CD4-positive, alpha-beta T cell treated with Interferon alpha-2 for 1 hour (primary cell): ENCODE measurements at places on chromosomes 6 and 20.

- DNase-seq = no peak
These were observed 246.9 kb upstream of the RREB1 start for GRCh38 chr6:6860863-6861262.

GRCh38 chr20:37131486-37131885 lies 35.7 kb upstream of the RBL1 start:
- DNase-seq = no peak

GRCh38 chr6:47571488-47571887 lies 93.9 kb downstream of the CD2AP start:
- no peak for DNase-seq

GRCh38 chr20:10645205-10645570 lies 28.6 kb downstream of the JAG1 start:
- no peak for DNase-seq

DNA sequence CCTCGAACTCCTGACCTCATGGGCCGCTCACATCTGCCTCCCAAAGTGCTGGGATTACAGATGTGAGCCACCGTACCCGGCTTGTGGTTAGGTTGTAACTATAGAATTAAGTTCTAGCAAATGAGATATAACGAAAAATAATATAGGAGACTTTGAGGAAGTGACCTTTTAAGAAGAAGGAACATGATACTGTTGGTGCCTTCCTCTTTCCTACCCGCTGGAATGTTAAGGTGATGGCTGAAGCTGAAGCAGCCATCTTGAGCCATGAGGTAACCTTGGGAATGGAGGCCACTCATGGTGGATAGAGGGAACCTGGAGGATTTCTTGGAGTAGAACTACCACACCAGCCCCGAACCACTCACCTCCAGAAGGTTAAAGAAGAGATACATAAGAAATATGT lies 48.1 kb upstream of the MDGA1 start:
- DNase-seq = no peak

DNA sequence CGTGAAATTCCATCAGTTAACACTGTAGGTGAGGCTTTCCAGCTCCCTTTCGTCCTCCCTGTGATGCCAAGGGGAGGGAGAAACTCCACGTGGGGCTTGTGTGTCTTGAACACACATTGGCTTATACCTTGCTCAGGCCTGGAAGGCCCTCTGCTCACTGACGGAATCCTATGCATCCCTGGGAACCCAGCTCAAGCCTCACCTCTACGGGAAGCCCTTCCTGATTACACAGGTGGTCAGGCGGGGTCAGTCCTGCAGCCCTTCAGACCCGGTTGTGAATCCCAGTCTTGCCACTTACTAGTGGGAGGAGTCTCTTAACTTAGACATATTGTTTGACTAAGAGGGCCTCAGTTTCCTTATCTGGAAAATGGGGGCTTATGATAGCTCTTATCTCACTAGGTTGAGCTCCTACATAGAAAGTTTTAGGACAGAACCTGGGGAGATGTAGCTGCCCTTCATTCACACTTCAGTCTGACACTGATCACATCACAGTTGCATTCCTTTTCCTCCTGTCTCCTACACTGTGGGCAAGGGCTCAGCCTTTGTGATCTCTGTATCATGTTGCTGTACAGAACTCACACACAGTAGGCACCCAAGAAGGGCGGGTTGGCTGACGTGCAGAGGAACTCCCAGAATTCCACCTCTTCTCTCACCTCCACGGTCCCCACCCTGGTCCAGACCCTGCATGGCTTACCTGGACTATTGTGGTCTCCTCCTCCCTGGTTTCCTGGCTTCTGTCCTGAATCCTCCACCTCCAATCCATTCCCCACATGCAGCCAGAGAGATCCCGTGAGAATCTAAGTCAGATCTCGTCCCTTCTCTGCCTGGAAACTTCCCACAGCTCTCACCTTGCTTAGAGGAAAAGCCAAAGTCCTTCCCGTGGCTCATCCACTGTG lies 129.6 kb downstream of the CEBPB start:
- no peak for DNase-seq

DNA sequence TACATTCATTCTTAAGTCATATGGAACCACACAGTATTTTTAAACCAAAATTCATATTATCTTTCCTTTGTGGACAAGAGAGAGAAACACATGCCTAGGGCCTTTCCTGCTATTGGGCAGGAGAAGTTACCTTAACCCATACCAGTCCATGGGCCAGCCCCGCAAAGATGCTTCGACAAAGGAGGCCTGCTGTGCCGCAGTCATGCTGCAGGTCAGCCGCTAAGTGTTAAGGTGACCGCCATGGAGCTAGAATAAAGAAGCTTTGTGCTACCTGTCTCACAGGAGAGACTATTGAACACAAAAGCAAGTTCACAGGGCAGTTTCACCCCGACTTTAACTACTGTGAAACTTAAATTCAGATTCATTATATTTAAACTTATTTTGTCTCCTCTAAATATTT lies 62.3 kb upstream of the TMEM181 start:
- no peak for DNase-seq

DNA sequence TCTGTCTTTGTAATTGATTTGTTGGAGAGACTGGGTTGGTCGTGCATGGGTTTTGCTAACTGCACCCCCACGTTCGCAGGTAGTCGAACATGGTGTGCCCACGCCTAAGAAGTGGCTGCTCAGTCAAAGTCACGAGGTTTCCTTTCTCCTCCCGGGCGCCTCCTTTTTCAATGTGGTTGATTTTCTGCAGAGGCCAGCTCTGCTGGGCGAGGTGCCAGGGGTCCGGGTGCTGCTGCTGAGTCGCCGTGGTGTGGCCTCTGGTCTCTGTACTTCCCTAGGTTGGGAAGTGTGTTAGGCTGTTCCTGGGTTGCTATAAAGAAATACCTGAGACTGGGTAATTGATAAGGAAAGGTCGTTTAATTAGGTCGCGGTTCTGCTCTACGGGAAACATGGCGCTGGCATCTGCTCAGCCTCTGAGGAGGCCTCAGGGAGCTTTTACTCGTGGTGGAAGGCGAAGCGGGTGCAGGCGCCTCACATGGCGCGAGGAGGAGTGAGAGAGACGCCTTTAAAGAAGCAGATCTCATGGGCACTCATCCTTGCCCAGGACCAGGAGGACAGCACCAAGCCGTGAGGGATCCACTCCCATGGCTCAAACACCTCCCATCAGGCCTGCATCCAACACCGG lies 14.1 kb downstream of the OSBPL2 start:
- no peak for DNase-seq

DNA sequence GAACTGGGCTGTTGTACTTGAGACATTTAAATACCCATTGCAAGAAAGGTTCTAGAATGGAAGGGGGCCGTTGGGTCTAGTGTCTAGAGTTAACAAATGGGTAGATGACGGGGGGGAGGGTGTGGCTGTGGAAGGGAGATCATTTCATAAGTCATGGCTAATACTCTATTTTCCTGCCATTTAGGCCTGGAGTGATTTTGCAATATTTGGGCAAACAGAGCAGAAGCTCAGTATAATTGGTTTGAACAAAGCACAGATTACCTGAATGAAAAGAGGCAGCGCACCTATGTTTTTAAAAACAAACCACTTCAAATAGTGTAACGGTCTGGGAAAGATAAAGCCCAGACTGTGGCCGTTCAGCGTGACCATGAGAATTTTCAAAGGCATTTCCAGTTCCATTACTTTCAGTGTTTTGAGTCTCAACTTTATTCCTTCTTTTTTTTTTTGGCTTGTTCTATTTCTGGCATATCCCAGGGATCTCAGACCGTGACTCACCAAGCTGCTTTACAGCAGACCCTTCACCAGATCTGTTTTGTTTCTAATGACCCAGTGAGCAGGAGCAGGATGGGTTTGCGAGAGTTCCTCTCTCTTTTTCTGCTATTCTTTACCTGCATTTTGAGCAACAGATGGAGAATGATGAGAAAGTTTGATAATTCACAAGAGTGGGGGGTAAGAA lies 73.7 kb downstream of the LYRM2 start:
- no peak for DNase-seq

GRCh38 chr6:120279466-120280167 lies 930.1 kb upstream of the MAN1A1 start:
- no peak for DNase-seq

DNA sequence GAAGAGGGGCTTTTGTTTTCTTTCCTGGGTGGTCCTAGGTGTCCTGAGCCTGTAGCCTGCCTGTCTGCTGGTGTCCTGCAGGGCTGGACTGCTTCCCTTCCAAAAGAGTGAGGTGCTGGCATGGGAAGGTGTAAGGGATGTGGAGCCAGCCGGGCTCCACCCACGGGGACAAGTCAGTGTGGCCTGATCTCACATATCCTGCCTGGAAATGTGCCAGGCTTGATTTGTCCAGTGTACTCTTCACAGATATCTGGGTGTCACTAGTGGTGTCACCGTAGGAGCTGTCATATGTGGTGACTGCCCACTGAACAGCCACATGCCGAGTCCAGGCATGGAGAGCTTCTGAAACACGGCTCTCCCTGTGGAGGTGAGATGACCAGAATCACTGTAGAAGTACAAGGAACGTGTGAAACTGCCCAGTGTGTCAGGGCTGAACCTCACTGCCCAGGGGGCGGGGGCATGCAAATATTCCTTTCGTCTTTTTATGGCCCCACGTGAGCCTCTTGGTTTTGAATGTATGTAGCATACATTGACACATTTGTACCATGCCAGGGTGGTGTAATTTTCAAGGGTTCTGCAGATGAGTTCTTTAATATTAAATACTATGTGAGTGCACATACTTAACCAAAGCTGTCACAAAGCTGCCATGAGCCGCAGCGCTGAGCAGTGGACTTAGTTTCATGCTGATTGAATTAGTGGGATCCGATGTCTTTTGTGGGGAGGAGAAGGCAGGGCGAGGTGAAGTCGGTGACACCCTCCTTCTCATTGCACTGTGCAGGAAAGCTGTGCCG lies 55.8 kb downstream of the CDH4 start:
- DNase-seq = no peak

DNA sequence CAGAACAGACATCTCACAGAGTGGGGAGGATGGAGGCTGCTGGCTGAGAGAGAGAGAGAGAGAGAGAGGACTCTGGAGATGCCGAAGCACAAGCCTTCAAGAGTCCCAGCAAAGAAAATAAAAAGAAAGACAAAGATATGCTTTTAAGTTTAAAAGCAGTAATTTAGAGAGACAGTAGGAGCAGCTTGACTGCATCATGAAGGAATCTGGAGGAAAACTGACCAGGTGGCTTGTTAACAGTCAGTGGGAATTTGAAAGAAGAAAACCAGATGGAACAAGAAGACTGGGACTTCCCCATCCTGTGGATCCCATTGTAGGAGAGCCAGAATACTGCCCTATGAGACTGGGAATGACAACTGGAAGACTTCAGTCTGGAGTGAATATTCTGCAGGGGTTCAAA lies 46.3 kb upstream of the PLN start:
- DNase-seq = no peak

DNA sequence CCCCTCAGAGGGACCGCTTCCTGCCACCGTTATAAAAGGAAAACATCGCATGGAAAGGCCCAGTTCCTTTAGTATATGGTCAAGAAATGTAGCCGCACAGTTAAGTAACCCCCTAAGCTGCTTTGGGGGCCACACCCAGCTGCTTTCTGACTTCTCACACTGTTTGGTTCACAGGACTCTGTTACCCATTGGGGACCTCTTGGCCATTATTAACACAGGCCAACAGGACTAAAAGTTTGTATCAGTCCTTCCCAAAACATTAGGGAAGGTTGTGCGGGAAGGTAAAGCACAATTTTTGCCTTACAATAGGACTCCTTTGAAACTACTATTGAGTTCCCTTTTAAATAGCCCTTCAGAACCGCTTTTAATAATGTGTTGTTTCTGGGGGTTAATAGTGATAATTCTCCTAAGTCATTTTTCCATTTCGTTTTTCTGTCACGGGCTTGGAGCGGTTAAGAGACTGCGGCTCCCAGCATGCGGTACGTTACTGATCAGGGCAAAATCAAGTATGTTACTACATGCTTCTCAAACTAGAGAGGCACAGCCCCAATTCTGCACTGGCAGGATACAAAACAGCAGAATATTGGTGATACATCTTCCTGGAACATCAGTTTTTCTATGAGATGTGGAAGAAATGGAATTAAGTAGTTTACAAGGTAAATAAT lies 668 bp upstream of the RPP40 start:
- DNase-seq = no peak

DNA sequence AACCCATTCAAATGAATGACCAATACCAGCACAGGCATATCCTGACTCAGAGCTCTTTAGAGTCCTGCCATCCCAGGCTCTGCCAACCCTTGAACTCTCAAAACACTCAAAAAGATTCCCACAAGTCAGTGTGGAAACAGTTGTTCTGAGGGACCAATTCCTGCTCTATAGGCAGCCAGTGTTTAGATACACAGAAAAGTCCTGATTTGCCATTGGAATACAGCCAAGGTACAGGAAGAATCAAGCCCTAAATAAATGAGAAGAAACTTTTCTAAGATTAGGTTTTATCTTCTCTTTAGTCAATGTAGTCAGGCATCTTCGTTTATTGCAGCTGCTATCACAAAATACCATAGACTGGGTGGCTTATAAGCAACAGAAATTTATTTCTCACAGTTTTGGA lies 626.8 kb upstream of the ARID1B start:
- DNase-seq = no peak

DNA sequence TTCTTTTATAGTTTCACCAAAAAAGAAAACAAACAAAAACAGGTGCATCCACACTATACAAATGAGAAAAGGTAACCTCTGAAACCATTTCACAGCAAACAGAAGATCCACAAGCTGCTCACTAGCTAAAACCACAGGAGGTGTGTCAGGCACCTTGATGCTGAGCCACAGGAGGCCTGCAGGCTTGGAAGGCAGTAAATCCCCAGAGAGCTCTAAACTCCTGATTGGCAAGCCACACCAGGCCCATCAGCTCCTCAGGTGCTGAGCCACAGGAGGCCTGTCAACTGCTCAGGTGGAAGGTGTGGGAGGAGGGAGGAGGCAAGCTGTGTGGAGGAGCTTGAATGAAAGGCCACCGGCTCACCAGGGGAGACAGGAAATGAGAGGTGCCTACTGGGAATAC lies 273.0 kb downstream of the PKHD1 start:
- DNase-seq = no peak

DNA sequence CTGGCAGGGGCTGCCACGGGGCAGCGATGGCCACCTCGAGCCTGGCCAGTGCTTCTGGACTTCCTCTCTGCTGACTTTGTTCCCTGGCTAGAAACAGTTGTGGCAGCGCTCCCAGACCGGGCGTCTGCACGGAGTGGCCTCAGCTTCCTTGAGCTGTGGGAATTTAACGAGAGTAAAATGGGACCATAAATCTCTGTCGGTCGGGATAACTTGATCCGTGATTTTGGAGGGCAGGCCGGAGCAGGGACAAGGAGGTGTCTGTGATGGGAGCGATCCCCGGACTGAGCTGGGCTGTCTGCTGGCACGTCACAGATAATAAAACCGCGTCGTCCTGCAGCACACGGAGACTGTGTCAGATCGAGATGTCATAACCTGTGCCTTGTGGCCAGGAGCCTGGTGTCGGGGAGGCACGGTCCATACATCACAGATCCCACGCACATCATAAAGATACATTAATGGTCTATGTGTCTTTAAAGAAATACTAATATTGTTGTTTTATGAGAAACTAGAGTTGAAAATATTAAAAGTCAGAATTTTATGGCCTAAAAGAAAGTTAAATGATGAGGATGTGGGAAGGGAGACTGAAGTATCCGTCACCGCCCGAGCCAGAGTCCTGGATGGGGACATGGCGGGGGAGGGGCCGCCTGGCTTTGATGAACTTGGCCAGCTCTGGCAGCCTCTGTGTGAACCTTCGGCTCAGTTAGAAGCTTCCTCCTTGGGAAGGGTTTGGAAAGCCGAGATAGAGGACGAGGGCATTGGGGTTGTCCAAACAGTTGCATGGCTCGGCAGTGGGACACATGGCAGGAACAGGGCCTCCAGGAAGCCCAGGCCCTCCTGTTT lies 6.5 kb upstream of the RBBP8NL start:
- DNase-seq = no peak
